Fibroblast of upper back skin (primary cell): ENCODE measurements at places on chromosomes 7 and 10.
A peak's percentile ranks its signal among the peaks of the same experiment; 100 is the strongest.

- DNase-seq = no peak
Measured at GRCh38 chr7:155698633-155699032, 54.2 kb downstream of the RBM33 start.

GRCh38 chr10:126481181-126481580 lies 92.9 kb upstream of the ADAM12 start:
- no peak for DNase-seq

DNA sequence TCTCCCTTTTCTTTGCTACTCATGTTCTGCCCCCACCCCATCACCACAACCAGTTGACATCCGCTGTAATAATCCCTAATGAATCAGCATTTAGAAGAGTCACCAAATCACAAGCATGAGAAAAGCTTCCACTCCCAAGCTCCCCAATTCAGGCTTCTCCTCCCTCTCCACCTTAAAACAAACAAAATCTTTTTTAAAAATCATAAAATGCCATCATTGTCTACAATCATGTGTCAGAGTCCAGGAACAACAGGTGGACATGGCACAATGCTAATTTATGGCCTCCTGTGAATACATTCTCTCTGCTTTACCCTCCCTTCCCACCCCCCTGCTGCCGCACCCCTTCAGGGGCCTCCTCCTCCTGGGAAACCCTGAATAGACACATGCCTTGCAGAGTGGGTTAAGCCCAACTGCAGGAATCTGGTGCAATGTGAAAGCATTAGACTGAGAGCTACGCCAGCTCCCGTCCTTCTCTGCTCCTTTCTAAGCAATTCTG lies 3.7 kb downstream of the LRRC4 start:
- DNase-seq = peak; percentile 27

GRCh38 chr7:47389923-47390630 lies 191.8 kb downstream of the TNS3 start:
- no peak for DNase-seq

- DNase-seq = no peak
Measured at GRCh38 chr7:149743476-149744255, 29.7 kb downstream of the ZNF467 start.

DNA sequence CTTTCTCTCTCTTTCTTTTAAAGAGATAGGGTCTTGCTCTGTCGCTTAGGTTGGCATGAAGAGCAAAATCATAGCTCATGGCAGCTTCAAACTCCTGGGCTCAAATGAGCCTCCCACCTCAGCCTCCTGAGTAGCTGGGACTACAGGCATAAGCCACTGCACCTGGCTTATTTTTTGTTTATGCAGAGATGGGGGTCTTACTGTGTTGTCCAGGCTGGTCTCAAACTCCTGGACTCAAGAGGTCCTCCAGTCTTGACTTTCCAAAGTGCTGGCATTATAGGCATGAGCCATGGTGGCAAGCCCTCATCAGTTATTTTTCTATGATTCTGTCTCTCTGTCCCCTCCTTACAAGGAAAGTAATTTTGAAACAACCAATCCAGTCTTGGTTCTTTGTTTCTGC lies 1.1 kb upstream of the BAG3 start:
- no peak for DNase-seq

DNA sequence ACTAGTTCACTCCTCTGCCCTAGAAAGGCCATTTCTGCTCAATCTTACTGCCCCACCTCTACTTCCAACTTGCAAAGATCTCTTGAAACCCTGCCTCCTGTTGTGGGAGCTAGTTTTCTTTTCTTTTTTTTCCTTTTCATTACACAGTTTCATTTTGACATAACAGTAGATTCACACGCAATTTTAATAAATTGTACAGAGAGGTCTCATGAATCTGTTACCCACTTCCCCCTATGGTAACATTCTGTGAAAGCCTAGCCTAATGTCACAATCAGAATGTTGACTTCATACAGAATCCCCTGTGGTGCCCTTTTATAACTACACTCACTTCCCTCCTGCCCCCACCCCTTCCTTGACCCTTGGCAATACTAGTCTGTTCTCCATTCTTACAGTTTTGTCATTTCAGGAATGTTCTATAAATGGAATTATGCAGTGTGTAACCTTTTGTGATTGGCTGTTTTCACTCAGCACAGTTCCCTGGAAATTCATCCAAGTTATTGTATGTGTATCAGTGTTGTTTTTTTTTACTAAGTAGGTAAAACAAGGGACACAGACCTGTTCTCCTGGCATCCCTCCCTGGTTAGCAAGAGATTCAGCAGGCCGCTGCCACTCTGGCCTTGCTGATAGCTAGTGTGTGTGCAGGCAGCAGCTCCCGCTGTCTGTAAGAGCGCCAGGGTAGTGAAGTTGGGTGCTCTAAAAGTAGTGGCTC lies 21.5 kb downstream of the CHST3 start:
- DNase-seq = peak; percentile 79

DNA sequence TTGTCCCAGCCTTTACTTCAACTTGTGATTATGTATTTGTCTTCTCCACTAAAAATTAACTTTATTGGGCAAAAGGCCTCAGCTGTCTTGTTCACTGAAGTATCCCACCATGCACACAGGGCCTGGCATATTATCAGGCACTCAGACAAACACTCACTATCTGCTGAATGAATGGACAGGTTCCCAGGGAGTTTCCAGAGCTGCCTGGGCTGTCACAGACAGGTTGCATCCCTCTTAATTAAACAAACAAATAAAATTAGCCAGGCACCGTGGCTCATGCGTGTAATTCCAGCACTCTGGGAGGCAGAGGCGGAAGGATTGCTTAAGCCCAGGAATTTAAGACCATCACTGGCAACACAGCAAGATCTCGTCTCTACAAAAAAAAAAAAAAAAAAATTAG lies 1.5 kb upstream of the TSPAN14 start:
- DNase-seq = no peak

DNA sequence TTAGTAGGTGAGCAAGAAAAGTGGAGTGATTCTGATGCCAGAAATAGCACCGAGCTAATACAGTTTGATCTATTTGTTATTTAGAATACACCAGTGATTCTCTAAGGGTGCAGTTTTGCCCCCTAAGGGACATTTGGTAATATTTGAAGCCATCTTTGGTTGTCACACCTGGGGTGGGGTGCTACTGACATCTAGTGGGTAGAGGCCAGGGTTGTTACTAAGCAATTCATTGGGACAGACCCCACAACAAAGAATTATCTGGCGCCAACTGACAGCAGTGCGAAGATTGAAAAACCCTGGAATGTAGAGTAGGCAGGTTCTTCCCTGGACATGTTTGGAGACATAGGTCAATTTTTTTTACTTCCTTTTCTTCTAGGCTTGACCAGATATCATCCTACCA lies 14.6 kb downstream of the PALS2 start:
- DNase-seq = peak; percentile 12

- peak; percentile 2 for DNase-seq
Measured at GRCh38 chr10:66521506-66521905, 404.3 kb upstream of the LRRTM3 start.

- no peak for DNase-seq
Measured at GRCh38 chr7:156176039-156176438, 363.8 kb upstream of the SHH start.

GRCh38 chr10:92419740-92420545 lies 129.0 kb downstream of the MARCHF5 start:
- peak; percentile 34 for DNase-seq

DNA sequence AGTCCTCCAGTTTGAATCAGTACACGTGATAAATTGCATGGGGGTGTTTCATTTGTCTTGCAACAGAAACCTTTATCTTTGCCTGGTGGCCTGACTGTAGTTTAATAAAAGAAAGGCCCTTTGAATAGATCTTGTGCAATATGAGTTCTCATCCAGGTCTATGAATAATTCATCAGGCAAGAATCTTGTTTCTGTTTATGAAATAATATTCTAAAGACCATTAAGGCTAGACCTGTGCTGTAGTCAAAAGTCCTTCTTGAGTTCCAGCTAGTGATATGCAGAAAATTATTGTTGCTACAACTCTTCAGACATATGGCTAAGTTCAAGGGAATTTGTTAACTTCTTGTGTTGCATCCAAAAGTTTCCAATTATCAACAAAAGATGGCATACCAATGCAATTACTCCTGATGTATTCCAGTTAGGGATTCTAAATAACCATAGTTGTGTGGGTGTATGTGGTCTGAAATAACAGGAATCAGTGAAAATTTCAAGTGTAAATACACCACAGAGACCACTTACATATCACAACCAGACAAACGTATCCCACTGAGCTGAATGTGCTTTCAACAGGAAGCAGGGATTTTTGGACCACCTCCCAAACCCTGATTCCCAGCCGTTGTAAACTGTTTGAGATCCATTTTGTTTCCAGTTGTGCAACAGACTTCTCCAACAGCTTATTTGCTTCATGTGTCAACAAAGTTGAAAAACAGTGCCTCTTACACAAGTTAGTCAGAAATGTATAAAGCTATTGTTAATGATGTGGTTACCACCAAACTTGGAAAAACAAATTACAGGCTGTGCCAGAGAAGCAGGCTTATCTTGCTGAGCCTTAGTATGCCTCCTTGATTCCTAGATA lies 54.7 kb upstream of the BICC1 start:
- peak; percentile 96 for DNase-seq

DNA sequence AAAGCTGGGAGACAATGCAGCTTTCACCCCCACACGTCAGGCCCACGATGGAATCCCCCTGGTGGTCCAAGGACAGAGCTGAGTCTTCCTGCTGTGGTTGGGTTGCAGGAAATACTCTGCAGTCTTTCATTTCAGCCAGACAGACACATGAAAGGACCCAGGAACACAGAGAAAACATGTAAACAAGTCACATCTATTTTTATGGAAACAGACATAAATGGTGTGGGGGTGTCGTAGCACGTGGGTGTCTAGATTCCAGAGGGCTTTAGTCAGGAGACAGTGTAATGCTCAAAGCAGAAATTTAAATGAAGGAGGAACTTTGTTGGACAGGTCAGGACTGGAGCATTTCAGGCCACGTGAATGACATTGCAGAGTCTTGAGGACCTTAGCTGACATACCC lies 444.6 kb downstream of the SUGCT start:
- DNase-seq = peak; percentile 68

- DNase-seq = peak; percentile 89
Measured at GRCh38 chr10:73076360-73077183, 20.1 kb downstream of the P4HA1 start.

DNA sequence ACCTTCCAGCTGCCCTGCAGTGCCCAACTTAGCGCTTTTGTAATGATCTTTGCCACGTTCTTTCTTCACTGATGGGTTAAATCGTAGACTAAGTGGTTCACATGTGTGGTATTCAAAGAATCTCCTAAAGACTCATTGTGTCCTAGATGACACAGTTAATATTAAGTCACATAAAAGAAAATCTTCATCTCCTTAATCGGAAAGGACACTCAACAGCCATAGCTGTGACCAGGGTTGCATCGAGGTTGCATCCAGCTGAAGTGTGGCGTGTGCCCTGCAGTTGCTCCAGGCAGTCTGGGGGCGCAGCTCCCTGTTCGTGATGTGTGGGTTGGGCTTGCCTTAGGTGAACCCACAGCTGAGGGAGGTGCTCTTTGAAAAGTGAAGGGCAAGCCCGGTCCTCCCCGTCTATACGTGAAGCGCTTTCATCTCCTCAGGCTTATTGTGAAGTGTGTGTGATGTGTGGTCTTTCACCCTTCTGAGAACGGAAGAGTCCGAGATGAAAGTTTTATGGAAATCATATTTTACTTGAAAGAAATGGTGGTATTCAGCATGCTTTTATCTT lies 122.7 kb downstream of the TRRAP start:
- DNase-seq = peak; percentile 18

DNA sequence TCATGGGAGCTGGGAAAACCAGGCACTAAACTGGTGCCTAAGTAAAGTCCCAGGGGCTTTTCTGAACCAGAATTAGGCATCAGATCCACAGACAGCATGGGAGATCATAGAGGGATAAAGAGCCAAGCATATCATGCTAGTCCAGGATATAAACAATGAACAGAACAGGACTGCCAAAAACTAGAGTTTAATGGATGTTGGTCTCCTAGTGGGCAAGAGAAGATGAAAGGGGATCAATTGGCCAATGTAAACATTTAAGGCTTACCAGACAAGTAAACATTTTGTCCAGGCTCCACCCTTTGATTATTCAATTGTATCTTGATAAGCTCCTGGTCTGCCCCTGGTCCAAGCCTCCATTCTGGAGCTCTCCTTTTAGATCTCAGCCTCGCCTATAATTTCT lies 18.9 kb downstream of the MACC1 start:
- DNase-seq = no peak

- DNase-seq = no peak
Measured at GRCh38 chr7:155919391-155920067, 107.3 kb upstream of the SHH start.

DNA sequence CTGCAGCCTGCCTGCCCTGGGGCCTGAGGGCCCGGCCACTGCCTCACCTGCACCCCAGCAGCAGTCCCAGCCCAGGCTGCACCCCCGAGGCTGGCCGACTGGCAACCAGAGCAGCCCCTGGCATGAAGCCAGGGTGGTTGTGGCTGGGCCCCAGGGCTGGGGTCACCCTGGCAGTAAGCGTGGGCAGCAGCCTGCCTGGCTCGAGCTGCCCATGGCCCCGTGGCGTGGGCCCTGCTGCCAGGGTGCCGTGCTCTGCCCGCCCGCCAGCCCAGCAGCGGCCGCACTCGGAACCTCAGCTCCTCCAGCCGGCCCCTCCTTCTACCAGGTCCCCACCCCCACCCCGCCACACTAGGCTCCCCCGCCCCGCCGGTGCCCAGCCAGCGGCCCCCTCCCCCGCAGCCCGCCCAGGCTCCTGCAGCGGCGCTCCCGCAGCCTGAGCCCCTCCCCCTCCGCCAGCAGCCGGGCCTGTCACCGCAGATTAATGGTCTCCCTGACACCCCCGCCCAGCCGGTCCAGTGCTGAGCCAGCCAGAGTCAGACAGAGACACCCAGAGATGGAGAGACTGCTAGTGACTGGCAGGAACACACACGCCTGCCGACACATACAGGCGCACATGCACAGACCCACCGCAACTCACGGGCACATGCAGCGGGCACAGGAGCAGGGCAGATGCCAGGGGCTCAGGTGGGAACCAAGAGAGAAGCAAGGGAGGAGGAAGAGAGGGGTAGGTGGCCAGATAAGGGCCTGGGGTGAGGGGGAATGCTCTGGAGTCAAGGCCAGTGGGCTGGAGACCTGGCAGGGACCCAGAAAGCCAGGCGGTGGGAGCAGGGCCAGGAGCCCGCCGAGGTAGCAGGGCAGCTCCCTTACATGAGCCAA lies 22.4 kb downstream of the KCNH2 start:
- peak; percentile 25 for DNase-seq
